ENCODE measurements at places on chromosomes 5 and 9.

DNA sequence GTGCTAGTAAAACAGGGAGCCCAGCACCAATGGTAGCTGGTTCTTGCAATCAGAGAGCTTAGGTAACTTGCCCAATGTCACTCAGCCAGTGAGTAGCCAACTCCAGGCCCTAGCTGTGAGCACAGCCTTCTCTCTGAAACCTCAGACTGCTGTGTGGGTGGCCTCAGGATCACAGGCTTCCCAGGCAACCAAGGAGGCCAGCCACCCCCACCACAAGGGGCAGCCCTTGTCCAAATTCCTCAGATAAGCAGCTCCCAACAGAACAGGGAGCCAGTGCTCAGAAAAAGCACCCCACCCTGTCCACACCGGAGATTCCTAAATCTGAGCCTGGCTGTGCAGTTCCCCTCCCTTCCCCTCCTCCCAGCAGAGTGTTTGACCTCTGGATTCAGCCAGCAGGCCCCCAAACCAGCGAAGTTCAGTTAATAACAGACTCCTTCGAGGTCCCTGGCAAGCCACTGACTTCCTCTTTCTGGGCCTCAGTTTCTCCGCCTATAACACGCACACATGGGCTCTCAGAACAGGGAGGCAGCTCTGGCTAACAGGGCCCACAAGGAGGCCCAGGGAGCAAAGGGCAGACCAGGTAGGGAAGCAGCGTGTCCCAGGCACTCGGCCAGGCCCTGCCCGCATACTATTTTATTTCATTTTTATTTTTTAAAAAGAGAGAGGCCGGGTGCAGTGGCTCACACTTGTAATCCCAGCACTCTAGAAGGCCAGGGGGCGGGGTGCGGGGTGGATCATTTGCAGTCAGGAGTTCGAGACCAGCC lies 2.7 kb downstream of the EEIG1 start:
- DNase-seq, result no peak

DNA sequence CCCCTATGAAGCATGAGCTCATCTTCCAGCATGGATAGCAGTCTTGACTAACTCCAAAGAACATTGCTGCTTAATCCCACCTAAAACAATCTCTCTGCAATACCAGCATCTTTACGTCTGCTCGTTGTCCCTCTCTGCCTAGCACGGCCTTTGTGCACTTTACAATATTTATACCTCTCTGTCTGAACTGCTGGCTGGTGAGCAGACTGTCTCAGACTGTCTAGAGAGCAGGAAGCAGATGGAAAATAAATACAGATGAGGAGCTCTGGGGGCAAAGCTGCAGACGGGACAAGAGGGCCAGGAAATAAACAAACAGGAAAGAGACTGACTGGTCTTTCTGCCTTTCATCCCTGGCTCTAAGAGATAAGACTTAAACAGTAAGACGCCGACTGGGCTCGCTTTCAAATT lies 224.8 kb downstream of the ENC1 start:
- DNase-seq, result no peak

DNA sequence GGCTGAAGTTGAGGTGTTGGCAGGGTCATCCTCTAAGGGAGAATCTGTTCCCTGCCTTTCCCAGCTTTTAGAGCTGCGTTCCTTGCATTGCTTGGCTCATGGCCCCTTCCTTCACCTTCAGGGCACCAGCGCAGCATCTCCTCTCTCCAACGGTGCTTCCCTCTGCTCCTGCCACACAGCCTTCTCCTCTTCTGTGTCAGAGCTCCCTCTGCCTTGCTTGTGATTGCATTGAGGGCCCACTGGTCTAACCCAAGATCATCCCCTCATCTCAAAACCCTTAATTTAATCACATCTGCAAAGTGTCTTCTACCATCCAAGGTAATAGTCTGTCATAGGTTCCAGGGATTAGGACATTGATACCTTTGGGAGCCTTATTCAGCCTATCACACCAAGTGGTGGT lies 205.7 kb upstream of the TBCA start:
- DNase-seq, result no peak

- peak; percentile 75 for DNase-seq
Measured at GRCh38 chr5:14142827-14143545, at the start of gene TRIO. TRIO (plus strand) TSS chr5:14143342; CDS start chr5:14143726, 384 bp downstream.

GRCh38 chr5:67166460-67167285 lies 29.9 kb downstream of the CD180 start:
- peak; percentile 82 for DNase-seq

GRCh38 chr5:92543201-92543600 lies 1037.8 kb downstream of the NR2F1-AS1 start:
- DNase-seq, result no peak

- DNase-seq, result no peak
Measured at GRCh38 chr9:35318741-35319140, 156.9 kb downstream of the UNC13B start.

DNA sequence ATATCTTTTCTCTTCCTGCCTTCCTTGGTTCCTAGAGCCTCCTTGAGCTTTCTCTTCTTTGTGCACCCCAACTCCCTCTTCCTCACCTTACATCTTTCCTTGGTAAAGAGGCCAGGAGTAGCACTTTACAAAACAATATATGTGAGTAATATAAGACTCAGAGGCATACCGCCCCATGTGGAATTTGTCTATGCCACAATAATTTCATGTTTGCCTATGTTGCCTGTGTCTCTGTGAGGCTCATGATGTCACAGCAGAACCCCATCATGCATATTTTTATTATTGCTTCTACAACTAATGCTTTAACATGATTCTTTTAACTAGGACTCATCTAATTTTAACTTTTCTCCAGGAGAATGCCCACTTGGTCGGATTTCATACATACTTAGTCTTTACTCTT lies 15.0 kb upstream of the LVRN start:
- no peak for DNase-seq

- no peak for DNase-seq
Measured at GRCh38 chr5:169717288-169717687, 80.2 kb downstream of the DOCK2 start.

DNA sequence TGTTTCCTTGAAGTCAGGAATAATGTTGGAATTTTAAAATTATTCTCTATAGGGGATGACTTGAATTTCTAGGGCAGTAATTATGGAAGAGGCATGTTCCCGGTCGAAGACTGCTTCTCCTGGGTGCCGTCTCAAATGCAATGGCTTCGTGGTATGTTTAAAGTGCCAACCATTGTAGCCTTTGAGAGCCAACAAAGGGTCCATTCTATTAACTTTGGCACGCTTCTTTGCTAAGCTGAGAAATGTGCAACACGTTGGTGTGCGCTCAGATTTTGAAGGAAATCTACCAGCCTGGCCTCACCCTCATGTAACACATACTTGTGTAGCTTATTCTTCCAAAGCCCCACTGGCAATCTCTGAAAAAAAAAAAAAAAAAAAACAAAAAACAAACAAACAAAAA lies 221.2 kb upstream of the ANKH start:
- no peak for DNase-seq

DNA sequence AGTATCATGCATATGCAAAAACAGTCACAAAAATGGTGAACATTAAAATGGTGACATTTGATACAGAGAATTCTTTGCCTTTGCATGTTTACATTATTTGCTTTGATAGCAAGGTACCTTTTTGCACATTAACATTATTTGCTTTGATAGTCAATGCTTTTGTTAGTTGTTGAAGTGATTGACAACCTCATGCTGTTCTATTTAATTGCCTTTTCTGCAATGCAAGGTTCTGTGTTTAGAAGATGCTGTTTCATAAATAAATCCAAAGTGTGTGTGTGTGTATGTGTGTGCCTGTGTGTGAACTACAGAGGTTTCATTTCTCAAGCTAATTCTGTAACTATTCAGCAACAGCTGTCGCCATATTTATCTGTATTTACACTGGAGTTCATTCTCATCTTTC lies 668.7 kb downstream of the NR2F1-AS1 start:
- DNase-seq, result no peak

DNA sequence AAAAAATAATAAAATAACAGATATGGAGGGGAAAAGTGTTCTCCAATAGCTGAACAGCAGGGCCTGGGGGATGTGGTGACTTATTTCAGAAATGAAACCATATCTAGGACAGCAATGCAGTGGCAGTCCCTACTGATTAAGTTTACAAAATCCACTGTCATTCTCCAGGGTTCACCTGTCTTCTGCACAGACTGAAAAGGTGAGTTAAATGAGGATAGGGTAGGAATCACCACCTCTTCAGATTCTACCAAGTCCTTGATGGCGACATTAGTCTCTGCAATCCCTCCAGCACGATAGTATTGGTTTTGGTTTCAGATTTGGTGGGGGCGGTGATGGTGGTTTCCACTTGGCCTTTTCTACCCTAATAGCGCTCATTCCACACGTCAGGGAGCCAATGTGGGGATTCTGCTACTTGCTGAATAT lies 32.3 kb upstream of the NPM1 start:
- DNase-seq, result peak; percentile 26

DNA sequence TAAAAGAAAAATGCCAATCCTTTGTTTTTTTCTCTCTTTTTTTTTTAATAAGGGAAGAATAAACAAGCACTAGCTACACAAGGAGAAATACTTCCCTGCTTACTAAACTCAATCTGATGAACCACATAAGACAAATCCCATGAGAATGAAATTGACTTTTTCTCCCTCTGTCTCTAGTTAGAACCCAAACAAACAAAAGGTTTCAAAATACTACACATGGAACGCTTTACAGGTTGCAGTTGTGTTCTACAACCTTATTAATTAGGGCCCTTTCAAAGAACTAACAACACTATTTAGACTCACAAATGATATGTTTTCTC lies 124.5 kb downstream of the PDE4D start:
- no peak for DNase-seq

Data from CD4-positive, alpha-beta T cell treated with Interleukin-12 subunit alpha and Interleukin-12 subunit beta, for 1 hour (primary cell).